Foreskin keratinocyte (primary cell): ENCODE measurements at places on chromosomes 2 and 18. TPM values are rescaled to one million over a fixed set of nuclear protein-coding genes. Genes with fewer than 3 reads are reported as not detected.

DNA sequence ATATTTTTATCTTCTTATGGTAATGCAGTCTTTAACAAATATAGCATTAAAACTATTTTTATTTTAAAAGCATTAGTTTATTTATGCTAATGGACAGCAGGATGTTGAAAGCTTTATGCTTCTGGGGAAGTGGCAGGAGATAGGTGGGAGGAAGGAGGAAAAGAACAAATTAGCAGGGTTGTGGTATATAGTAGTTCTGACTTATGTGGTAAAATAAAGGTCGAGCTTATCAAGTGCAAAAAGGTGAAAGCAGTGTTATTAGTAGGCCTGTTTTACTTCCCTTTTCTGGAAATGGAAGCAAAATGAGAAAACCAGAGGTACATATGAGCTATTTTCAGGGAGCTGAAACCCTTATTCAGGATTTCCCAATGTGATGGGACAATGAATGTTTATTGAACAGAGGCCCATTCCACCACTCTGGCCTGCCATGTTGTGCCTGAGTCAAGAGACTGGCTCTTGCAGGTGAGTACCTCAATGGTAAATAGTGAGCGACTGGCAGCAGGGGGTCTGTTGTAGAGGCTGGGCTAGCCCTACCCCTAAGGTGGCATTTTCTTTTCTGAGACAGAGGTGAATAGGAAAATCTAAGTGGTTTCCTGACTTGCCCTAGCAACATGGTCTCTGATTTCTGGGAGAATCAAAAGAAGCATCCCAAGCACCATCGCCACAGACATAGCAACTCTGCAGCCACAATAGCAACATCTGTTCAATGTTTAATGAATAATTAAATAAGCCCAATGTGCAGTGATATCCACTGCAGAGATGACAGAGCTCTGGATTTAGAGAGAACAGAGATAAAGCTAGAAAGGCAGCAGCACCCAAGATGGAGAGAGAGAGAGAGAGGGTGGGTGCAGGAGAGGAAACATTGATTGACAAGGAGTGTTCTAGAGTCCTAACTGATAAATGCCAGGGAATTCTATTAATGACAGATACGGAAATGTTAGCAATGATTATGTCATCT is 119.7 kb downstream of the UPP2 start:
- no peak for DNase-seq

DNA sequence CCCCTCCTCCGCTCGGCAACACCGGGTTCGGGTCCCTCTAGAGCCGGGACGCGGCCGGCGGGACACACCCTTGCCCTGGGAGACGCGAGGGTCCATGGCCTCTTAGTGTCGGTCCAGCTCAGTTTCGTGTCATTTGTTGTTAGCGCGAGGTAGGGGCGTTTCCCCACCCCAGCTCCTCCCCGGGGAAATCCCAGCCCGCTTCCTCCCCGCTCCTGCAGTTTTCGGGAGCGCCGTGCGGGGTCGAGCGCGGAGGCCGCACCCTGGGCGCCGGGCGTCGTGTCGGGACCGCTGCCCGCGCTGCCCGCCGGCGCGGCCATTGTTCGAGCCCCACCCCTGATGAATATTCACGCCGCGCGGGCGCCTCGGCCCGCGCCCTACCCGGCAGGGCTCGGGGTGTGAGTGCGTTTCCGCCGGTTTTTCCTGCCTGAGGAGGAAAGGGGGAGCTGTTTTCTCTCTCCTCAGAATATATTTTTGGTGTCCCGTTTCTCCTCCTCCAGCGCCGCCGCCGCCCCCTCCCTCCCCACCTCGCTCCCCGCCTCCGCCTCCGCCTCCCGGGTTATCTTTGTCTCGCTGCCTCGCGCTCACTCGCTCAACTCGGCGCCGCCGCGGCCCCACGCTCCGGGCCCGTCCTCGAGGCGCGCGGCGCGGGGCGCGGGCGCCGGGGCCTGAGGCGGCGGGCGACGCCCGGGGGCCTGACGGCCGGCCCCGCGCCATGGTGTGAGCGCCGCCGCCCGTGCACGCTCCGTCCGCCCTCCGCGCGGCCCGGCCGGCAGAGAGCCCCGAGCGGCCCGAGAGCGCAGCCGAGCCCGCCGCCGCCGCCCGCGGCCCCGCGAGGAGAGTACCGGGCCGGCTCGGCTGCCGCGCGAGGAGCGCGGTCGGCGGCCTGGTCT is at the start of gene MAP4K4:
MAP4K4 (plus strand) TSS at position 584 of the 890 bp plus-strand sequence. CDS start 374 bp downstream, outside the sequence.
- DNase-seq, result peak; percentile 53

DNA sequence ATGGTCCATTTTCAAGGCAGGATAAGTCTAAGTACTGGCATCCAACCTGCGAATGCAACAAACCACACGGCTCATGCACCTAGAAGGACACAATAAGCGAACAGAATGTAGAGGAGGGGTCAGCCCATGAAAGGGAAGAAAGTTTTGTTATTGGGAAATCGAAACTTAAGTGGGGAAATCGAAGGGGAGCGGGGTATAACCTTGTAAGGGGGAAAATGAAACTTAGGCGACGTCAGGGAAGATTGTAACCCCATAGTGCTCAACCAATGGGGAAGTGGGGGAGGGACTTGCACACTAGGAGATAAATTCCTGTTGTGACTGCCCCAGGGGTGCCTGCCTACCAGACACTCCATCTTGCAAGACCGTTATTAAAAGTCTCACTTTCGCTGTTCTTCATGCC is 15.6 kb upstream of the OTOF start:
- no peak for DNase-seq

DNA sequence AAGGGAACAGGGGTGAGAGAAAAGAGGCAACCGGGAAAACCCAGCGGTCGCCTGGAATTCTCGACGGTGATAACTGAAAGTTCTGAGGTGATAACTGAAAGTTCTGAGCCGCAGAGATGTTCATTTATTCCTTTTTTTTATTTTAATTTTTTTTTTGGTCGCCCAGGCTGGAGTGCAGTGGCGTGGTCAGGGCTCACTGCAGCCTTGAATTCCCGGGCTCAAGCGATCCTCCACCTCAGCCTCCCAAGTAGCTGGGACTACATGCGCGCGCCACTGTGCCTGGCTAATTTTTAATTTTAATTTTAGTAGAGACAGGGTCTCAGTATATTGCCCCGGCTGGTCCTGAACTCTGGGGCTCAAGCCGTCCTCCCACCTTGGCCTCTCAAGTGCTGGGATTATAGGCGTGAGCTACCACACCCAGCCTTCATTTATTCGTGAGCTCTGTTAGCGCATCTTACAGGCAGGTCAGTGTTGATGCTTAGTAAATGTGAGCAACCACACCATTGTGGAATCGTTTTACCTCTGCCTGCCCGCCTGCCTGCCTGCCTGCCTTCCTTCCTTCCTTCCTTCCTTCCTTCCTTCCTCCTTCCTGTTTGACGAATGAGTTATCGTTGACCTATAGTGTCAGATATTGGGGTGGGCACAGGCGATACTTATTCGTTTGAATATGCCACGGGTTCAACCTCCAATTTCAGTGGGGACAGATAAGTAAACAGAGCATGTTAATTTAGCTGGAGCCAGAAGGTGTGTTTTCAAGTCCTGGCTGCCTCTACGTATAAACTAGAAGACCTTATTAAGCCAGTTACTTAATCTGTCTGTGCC is 557 bp upstream of the E2F6 start:
- DNase-seq, result peak; percentile 22

GRCh38 chr2:200077210-200077650 is 121.8 kb downstream of the MAIP1 start:
- peak; percentile 36 for DNase-seq

DNA sequence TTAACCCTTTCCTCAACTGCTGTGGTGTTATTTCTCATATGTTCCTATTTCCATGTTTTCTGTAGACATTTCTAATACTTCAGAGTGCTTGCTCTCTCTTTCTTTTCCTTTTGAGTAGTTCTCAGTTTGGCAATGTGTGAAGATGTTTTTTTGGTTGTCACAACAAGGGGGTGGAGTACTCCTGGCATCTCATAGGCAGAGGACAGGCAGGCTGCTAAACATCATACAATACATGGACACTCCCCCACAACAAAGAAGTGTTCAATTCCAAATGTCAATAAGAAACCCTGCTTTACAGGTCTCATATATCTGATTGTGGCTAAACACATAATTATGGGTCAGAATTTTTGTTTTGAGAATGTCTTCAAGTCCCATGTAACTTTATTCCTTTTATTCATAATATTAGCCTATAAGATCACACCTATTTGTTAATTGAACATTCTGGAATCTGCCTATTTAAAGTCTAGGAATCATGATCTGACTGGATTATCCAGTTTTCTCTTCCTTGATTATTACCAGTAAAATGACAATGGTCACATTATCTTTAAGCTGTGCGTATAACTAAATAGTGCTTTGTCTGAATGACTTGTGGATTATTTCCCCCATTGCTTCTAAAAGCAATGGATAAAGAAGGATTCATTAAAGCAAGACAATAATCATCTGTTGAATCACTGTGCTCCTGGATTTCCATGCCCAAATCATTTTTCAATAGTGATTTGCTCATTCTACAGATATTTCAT is 46.8 kb upstream of the ITPRID2 start:
- DNase-seq, result no peak

DNA sequence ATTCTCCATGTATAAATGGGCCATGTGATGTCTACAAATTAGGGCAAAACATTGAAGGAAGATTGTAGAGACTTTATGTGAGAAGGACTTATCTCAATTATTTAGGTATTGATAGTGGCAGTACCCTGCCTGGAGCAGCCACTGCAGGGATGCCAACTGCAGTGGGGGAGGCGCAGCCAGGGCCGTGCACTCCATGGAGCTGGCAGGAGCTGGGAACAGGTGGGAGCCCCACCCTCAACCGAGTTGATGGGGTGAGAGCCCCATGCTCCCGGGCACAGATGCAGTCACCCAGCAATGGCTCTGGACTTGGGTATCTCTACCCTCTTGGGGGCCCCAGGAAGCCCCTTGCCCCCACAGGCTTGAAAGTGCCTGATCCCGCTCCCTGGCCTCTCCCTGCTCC is 564.3 kb downstream of the SLC4A3 start:
- DNase-seq, result no peak

- no peak for DNase-seq
Observed at GRCh38 chr2:181656450-181657291, at the start of gene CERKL. TSS of gene CERKL (minus strand) at chr2:181657105. CDS start at chr2:181657006, 99 bp downstream.

DNA sequence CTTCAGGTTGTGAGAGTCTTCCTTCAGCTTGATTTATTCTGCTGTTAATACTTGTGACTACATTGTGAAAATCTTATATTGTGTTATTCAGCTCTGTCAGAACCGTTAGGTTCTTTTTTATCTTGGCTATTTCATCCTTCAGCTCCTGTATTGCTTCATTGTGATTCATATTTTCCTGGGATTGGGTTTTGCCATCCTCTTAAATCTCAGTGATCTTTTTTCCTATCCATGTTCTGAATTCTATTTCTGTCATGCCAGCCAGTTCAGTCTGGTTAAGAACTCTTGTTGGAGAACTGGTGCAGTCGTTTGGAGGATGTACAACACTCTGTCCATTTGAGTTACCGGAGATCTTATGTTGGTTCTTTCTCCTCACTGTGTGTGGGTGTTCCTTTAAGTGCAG is 19.1 kb downstream of the MSTN start:
- no peak for DNase-seq

- no peak for DNase-seq
Observed at GRCh38 chr2:121884511-121884921, 129.1 kb downstream of the TSN start.

DNA sequence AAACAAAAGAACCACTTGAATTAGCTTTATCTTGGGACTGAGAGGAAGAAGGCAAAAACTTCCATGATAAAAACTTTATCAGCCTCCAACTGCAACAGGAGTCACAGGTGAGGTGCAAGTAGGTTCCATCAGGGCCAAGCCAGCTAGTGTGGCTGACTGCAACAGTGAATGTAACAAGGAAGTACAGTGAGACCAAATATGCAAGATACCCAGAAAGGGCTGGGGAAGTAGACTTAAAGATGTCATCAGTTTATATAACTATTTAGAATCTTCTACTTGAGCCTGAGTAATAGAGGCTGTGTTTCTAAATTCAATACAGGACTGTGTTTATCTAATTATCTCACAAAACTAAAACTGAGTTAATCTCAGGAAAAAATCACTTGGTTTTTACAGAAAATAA is 14.8 kb downstream of the PLEKHM3 start:
- DNase-seq, result no peak

DNA sequence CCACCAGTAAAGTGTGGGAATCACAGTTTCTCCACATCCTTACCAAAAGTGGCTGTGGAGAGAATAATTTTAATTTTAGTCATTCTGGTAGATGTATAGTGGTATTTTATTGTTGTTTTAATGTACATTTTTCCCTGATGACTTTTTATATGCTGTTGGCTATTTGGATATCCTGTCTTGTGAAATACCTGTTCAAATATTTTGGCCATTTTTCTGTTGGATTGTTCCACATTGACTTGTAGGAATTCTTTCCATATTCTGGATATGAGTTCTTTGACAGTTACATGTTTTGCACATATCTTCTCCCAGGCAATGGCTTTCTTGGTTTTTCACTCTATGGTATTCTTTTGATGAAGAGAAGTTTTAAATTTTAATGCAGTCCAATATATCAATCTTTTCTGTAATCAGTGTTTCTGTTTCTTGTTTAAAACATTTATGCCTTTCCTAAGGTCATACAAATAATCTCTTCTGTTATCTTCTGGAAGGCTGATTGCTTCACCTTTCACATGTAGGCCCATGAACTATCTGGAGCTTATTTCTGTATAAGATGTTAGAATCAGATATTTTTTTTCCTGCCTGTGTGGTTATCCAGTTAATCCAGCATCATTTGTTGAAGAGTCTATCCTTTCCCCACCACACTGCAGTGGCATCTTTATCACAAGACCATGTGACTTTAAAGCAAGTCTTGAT is 19.0 kb downstream of the AFTPH start:
- peak; percentile 74 for DNase-seq

- DNase-seq, result no peak
Observed at GRCh38 chr18:46574743-46575115, 82.3 kb downstream of the LOXHD1 start.

GLI2 gene
- 0.44 TPM in 1 of 2 replicates, not detected in the other for total RNA-seq

CPLX4 gene
- not detected in 2 replicates for total RNA-seq

GORASP2 gene
- total RNA-seq, result 54.4 and 59.1 TPM in 2 replicates

OSR1 gene
- total RNA-seq, result 0.14 and 0.18 TPM in 2 replicates

VWC2L gene
- total RNA-seq, result not detected in 2 replicates

RPIA gene
- total RNA-seq, result 7.9 and 10.6 TPM in 2 replicates

TACR1 gene
- total RNA-seq, result not detected in 2 replicates

RNU2-63P gene
- total RNA-seq, result 6.8 and 46.8 TPM in 2 replicates

COX7A2L gene
- 107 and 119 TPM in 2 replicates for total RNA-seq

CNGA3 gene
- not detected in 2 replicates for total RNA-seq

LYPD6B gene
- total RNA-seq, result 5.2 and 7.7 TPM in 2 replicates

ANKRD29 gene
- 5.6 and 7.7 TPM in 2 replicates for total RNA-seq

MAPK4 gene
- not detected in 2 replicates for total RNA-seq
